ENCODE measurements at places on chromosomes 4 and X. TPM values are rescaled to one million over a fixed set of nuclear protein-coding genes. Genes with fewer than 3 reads are reported as not detected.

- H3K4me1 ChIP-seq: no peaks in the 10 kb centered on the region
- no peaks in the 10 kb centered on the region for H3K27me3 ChIP-seq
- DNase-seq: no peak
- H3K36me3 ChIP-seq: no peaks in the 10 kb centered on the region
These were observed 38.8 kb upstream of the CAPN6 start for GRCh38 chrX:111309083-111309482.

DNA sequence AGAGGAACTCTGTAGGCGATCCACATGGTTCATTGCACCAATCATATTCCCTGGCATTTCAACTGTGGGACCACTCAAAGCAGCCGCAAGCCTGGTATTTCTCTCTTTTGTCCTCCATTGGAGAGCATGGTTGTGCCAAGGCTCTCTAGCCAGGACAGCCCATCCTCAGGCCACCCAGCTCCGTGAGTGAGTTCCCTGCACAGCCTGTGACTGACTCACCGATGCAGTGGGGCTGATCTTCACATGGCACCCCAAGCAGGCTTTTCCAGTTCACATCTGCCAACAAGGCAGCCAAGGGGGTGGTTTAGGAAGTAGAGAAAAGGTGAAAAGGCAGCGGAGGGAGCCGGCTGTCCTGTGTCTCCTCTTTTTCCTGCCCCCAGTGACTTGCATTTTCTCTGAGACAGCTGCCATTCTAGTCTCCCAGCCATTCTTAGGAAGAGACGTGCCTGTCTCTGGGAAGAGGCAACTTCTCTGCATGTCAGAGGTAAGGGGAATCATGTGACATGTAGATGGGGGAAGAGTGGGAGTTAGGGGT is 69.2 kb downstream of the MID1IP1 start:
- no peaks in the 10 kb centered on the region for H3K4me1 ChIP-seq
- H3K36me3 ChIP-seq: no peaks in the 10 kb centered on the region
- H3K27me3 ChIP-seq: no peaks in the 10 kb centered on the region
- H3K27ac ChIP-seq: no peak overlapping the region
- DNase-seq: no peak

DNA sequence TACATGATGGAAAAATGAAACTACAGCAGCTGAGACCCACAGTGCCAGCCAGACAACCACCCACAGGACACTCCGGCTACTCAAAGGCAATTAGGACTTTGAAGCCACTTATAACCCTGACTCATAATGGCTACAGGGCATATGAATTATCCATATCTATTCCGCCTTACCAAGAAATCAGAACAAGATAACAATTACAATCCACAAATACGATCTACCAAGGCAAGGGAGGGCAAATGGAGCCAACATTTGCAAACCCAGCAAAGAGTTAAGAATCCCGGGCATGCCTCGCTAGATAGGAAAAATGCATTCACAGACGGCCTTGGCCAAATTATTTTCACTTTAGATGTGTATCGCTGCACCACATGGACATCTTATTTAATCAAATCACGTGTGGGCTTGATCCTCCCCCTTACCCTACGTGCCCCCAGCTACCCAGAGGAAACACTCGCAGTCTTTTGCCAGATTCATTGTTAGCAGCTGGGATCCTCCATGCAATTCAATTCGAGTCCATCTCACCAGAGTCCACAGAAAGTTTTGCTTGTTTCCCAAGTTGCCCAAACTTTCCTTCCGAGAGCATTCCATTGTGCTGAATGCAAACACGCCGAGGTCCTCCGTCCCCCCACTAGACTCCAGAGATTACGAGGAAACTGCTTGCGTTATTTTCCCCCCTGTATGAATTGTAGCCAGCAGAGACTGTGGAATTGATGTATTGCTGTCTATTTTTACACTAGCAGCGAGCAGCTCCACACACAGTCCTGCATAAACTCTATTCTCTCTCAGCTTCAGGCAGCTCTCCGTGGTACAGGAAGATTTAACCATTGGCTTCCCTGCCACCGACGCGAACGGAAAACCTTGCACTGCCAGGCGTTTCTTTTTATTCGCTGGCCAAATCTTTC is 1.2 kb downstream of the PPARGC1A start:
- no peak overlapping the region for H3K27ac ChIP-seq
- H3K4me3 ChIP-seq: no peak overlapping the region
- DNase-seq: no peak
- H3K4me1 ChIP-seq: no peaks in the 10 kb centered on the region

- H3K36me3 ChIP-seq: no peaks in the 10 kb centered on the region
- H3K27ac ChIP-seq: no peak overlapping the region
- no peaks in the 10 kb centered on the region for H3K27me3 ChIP-seq
- no peak overlapping the region for H3K4me3 ChIP-seq
- no peaks in the 10 kb centered on the region for H3K4me1 ChIP-seq
- DNase-seq: no peak
These were observed 77.6 kb upstream of the PCDH7 start for GRCh38 chr4:30642567-30642966.

DNA sequence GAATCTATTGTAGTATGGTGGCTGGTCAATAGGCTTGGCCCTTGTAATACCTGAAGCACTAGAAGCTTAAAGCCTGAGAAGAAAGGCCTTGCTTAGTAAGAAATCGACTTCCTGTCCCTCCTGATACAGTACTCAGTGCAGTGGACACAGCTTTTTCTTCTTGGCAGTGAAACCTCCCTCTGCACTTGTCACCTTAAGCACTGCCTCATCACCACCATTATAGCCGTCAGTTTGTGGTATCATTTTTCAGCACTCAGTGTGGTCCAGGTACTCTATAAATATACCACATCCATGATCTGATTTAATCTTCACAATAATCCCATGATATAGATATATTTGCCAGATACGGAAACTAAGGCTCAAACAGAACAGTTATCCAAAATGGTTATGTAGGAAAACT is 75.2 kb downstream of the PALLD start:
- no peak overlapping the region for H3K27ac ChIP-seq
- no peak for DNase-seq
- H3K36me3 ChIP-seq: no peaks in the 10 kb centered on the region
- peaks cover 3% of the 10 kb centered on the region for H3K27me3 ChIP-seq
- H3K4me1 ChIP-seq: peaks cover 5% of the 10 kb centered on the region

DNA sequence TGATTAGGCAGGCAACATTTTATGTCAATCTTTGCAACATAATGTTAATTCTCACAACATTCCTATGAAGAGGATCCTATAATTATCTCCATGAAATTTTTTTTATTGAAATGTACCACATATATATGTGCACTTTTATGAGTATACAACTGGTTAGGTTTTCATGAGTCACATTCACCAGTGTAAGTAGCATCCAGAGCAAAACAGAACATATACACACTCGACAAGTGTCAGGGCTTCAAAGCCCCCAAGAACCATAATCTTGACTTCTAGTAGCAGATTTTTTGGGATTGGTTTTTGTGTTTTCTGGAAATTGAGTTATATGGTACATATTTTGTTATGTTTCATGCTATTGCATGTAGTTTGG is 62.4 kb downstream of the ARHGAP10 start:
- peaks cover 56% of the 10 kb centered on the region for H3K4me1 ChIP-seq
- H3K27ac ChIP-seq: peak overlapping the region; percentile 95
- peak overlapping the region; percentile 63 for H3K4me3 ChIP-seq
- H3K27me3 ChIP-seq: no peaks in the 10 kb centered on the region

- H3K27ac ChIP-seq: no peak overlapping the region
- DNase-seq: no peak
- no peaks in the 10 kb centered on the region for H3K36me3 ChIP-seq
- H3K4me3 ChIP-seq: no peak overlapping the region
- no peaks in the 10 kb centered on the region for H3K27me3 ChIP-seq
- no peaks in the 10 kb centered on the region for H3K4me1 ChIP-seq
These were observed 791.3 kb downstream of the RAB28 start for GRCh38 chr4:12692815-12693214.

- H3K27ac ChIP-seq: no peak overlapping the region
- no peaks in the 10 kb centered on the region for H3K36me3 ChIP-seq
- no peaks in the 10 kb centered on the region for H3K27me3 ChIP-seq
- DNase-seq: no peak
These were observed 447.7 kb upstream of the CTSO start for GRCh38 chr4:156401371-156401770.

DNA sequence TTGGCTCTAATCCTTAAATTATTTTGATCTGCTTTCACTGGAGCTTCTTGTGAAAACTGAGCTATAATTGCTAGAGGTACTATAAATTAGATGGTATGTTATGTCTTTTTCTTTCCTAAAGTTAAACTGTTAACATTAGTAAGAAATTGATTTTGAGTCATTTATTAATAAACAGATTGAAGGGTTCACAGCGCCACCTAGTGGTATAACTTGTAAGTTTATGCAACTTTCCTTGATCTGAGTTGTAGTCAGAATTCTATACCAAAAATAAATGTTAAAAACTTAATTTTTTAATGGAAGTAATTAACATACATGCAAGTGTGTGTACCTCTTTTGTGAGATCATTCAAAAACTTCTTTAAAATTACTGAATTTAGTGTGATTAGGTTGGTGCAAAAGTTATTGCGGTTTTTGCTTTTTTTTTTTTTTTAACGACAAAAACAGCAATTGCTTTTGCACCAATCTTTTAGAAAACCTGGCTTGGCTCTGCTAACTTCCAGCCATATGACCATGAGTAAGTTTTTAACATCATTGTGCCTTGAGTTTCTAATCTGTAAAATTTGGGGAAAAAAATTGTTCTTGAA is 151.5 kb downstream of the CENPC start:
- no peaks in the 10 kb centered on the region for H3K36me3 ChIP-seq
- no peak overlapping the region for H3K4me3 ChIP-seq
- DNase-seq: no peak
- no peaks in the 10 kb centered on the region for H3K4me1 ChIP-seq
- peaks cover 4% of the 10 kb centered on the region for H3K27me3 ChIP-seq

GRCh38 chrX:119041175-119041574 is 31.6 kb upstream of the CT47C1 start:
- no peak for DNase-seq
- no peaks in the 10 kb centered on the region for H3K27me3 ChIP-seq
- H3K36me3 ChIP-seq: no peaks in the 10 kb centered on the region
- no peak overlapping the region for H3K4me3 ChIP-seq
- no peak overlapping the region for H3K27ac ChIP-seq
- H3K4me1 ChIP-seq: no peaks in the 10 kb centered on the region

- H3K27ac ChIP-seq: no peak overlapping the region
- H3K27me3 ChIP-seq: peaks cover 27% of the 10 kb centered on the region
- no peak for DNase-seq
- H3K36me3 ChIP-seq: no peaks in the 10 kb centered on the region
These were observed 17.6 kb upstream of the WFS1 start for GRCh38 chr4:6252051-6252450.

DNA sequence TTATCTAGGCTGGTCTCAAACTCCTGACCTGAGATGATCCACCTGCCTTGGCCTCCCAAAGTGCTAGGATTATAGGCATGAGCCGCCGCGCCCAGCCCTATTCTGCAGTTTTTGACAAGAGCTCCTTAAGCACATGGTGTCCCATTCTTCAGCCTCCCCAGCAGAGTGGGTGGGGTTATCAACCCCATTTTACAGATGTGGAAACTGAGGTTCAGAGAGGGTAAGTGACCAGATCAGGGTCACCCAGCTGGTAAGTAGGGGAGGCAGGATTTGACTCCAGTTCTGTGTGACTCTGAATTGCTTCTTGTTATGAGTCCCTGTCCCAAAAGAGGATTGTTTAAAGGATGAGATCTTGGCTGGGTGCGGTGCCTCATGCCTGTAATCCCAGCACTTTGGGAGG is 14.5 kb downstream of the MAN2B2 start:
- no peak overlapping the region for H3K27ac ChIP-seq
- H3K4me3 ChIP-seq: no peak overlapping the region
- DNase-seq: no peak

DNA sequence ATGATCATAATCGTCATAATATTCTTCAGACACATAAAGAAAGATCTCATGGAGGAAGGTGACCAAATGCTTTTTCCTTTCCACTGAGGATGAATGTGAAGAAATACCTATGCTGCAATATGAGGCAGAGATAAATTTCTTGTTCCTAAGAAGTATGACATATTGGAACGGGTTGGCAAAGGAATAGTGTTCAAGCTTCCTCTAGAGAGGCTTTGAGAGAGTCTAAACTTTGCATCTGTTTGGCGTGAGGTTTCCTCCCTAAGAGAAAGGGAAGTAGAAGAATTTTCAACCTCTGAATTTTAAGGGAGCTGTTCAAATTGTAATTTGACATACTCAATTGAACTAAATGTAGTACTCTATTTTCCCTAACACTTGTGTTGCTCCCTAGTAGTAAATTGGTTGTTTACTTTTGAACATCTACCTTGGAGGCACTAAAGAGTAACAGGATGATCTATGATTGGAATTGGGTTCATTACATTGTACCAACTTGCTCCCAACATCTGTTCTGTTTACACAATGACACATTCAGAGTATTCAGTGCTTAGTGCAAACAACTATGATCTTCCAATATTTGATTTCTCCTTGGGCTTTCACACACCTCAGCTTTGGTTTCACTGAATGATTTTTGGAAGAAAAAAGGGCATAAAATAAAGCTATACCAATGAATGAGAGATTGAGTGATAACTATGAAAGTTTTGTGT is 122.0 kb downstream of the CORIN start:
- no peak overlapping the region for H3K27ac ChIP-seq
- no peaks in the 10 kb centered on the region for H3K36me3 ChIP-seq
- H3K27me3 ChIP-seq: peaks cover 18% of the 10 kb centered on the region
- no peak for DNase-seq
- H3K4me3 ChIP-seq: no peak overlapping the region

- H3K4me1 ChIP-seq: peaks cover 16% of the 10 kb centered on the region
- peaks cover 1% of the 10 kb centered on the region for H3K27me3 ChIP-seq
- H3K27ac ChIP-seq: no peak overlapping the region
- H3K4me3 ChIP-seq: no peak overlapping the region
These were observed 290.2 kb downstream of the FBXW7 start for GRCh38 chr4:152245680-152246079.

DNA sequence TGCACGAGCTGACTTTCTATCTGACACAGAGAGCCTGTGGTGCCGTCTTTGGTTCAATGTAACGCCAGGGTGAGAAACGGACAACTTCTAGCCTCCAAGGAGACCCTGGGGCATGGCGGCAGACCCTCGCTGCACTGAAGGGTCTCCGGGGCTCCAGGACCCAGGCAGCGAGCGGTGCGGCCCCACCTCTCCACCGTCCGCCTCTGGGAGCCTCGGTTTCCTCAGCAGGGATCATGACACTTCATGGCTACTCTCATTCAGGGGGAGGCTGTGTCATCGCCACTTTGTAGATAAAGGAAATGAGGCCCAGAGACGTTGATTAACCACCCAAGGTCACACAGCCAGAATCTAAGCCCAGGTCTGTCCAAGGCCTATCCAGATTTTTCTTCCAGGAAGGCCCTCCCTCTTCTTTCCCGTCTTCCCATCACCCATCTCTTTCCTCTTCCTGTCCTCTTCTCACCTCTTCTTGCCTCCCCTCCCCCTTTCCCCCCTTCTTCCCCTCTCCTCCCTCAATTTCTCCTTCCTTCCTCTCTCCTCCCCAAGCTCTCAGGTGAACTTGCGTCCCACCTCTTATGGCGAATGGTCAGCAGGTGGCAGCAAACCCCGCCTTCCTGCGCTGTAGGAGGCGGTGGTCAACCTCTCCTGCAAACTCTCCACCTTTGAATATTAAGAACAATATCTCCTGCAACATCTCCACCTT is 69.3 kb upstream of the HMX1 start:
- H3K27ac ChIP-seq: no peak overlapping the region
- H3K4me1 ChIP-seq: no peaks in the 10 kb centered on the region
- H3K36me3 ChIP-seq: no peaks in the 10 kb centered on the region
- no peak overlapping the region for H3K4me3 ChIP-seq
- no peak for DNase-seq

The FAM47A gene
- not detected for total RNA-seq

The NALF2 gene
- 0.25 TPM for total RNA-seq

The ADGRG2 gene
- not detected for total RNA-seq

The DMRTC1 gene
- not detected for total RNA-seq

The PPP2R3B gene
- total RNA-seq: 47.6 TPM

The NDP gene
- not detected for total RNA-seq

The IRS4 gene
- total RNA-seq: not detected

The ADH1B gene
- not detected for total RNA-seq

The PRSS12 gene
- total RNA-seq: not detected

The CPLX1 gene
- 0.74 TPM for total RNA-seq

The CFP gene
- total RNA-seq: 3.0 TPM

The DACH2 gene
- total RNA-seq: not detected

The CAPN6 gene
- total RNA-seq: not detected
